ENCODE measurements at places on chromosomes 5 and 9.

DNA sequence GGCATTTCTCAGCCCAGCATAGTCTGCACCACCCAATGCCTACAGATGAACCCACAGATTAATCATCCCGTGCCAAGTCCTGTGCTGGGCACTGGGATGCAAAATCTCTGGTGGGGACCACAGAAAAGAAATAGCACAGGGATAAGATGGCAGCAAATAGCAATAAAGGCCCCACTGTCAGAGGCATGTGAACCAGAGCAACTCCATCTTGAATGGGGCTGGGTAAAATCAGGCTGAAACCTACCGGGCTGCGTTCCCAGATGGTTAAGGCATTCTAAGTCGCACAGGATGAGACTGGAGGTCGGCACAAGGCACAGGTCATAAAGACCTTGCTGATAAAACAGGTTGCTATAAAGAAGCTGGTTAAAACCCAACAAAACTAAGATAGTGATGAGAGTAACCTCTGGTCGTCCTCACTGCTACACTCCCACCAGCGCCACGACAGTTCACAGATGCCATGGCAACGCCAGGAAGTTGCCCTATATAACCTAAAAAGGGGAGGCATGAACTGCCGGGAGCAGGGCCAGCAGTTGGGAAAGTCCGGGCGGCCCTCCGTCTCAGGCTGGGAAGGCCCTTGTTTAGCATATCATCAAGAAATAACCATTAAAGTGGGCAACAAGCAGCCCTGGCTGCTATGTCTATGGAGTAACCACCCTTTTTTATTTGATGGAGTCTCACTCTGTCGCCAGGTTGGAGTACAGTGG, 65.2 kb downstream of the C9orf50 start:
- DNase-seq, result no peak

- no peak for DNase-seq
These were observed 74.9 kb downstream of the LMX1B start for GRCh38 chr9:126688617-126689016.

DNA sequence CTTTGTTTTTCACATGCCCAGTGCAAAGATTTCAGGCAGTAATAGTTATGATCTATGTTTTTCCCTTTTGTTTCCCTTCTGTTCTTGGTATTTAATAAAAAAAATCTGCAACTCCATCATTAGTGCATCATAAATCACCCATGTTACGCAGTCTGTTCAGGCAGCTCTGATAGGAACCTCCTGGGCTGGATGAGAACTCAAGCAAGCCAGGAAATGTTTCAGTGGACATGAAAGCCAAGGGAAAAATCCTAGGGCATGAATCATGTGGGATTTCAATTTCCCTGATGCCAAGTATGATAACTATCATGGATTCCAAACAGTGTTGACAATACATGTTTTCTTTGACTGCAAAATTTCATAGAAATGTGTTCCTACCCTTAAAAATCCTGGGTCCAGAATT, 119.7 kb upstream of the TARS1 start:
- no peak for DNase-seq

GRCh38 chr9:132744881-132745755, 74.9 kb downstream of the GTF3C4 start:
- DNase-seq, result no peak

DNA sequence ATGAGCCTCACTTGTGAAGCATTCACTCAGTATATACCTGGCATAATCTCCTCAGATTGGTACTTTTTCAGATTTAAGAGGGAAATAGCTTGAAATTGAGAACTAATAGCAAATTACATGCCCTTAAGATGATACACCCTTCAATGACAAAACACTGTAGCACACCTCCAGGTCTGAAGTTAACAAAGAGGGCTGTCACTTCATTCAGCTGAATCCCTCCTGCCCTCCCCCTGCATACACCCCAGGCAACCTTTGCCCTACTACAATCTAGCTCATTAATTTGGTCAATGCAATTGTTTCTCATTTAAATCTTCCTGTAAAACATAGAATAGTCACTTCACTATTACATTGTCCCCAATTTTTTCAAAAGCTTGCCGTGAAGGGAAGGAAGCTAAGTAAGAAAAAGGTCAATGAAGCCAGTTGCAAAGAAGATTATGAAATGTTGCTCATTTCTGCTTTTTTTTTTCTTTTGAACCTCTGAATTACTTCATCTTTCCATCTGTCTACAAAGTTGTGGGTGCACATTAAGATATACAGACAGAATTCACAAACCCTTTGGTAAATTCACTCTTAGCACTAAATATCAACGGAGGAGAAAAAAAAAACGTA, 294.8 kb upstream of the PTGER4 start:
- DNase-seq, result no peak

- DNase-seq, result no peak
These were observed 35.1 kb downstream of the LPAR1 start for GRCh38 chr9:111003182-111003581.

DNA sequence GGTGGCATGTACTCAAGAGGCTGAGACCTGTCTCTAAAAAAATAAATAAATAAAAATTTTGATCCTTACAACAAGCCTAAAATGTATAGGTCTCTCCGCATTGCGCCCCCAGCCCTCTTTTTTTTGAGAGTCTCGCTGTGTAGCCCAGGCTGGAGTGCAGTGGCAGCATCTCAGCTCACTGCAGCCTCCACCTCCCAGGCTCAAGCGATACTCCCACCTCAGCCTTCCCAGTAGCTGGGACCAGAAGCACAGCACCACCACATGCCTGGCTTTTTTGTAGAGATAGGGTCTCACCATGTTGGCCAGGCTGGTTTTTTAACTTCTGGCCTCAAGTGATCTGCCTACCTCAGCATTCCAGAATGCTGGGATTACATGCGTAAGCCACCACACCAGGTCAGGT, 2.2 kb upstream of the GARIN3 start:
- no peak for DNase-seq

- DNase-seq, result no peak
These were observed 34.8 kb upstream of the SHC3 start for GRCh38 chr9:89213396-89213880.

DNA sequence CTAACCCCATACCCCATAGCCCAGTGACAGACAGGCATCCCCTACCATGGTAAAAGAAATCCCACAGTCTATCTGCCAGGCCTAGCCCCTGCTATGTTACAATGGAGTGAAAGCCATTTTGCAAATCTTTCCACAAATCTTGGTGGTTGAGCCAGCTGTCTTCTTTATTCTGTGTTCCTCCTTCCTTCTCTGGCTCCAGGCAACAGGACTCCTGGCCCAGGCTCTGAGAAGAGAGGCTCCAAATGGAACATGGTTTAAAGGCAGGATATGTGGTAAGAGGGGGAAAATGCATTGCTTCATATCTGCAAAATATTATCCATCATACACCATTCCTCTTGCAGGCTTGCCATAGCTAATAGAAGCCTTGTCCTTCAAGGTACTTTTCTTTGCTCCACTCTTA, 25.2 kb downstream of the FGF1 start:
- DNase-seq, result no peak

DNA sequence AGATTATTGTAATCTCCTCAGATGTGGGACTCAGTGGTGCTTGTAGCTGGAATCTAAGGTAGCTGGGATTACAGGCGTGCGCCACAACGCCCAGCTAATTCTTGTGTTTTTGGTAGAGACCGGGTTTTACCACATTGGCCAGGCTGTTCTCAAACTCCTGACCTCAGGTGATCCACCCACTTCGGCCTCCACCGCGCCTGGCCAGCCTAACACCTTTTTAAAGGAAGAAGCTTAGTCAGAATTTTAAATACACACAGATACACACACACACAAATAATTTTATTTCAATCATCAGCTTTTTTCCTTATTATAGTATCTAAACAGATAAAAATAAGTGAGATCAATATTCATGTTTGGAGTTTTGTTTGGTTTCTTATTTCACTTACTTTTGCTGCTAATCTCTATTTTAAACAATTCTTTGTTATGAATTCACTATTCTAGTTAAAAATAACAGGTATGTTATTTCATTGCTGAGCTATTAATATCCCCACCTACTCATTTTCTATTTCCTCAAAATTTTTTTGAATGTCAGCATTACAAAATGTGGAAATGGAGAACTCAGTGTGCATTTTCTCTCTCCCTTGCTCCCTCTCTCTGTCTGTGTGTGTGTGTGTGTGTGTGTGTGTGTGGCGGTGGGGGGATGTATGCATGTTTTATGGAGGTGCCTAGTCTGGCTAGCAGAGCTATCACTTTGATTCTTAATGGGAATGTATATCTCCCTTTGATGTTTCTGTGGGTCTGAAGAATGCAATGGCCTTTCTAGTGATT, 960.6 kb upstream of the DMAC1 start:
- no peak for DNase-seq

DNA sequence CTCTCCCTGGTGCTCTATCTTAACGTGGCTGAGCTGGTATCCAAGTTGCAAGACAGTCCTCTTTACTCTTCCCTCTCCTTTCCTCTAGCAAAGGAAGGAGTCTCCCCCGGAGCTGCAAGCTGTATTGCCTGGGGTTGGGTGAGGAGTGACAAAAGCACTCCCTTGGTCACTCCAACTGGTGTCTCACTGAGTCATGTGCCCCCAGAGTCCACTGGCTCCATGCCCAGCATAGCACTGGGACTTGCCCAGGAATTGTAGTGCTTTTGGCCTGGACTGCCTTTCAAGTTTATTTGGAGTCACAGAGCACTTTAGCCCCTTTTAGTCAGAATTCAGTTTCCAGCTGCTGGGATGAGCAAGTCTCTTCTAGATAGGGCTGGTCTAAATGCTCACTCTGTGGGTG, 82.6 kb upstream of the FST start:
- DNase-seq, result no peak

GRCh38 chr5:62460578-62460983, 48.0 kb downstream of the IPO11 start:
- no peak for DNase-seq

DNA sequence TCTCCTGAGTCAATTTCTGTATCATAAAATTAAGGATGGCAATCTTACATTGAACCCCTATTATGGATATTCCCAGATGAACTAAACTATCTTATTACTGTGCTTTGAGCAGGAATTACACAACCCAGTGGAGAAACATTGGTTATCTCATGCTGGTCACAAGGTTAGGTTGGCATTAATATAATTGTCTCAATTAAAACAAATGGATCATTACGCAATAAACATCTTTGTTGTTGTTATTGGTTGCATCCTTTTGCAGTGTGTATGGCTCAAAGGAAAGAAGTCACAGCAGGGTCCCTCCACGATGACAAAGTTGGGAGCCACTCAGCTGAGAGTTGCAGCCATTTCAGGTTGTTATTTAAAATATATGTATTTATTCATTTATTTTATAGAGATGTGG, 297.0 kb upstream of the KLF4 start:
- DNase-seq, result no peak

DNA sequence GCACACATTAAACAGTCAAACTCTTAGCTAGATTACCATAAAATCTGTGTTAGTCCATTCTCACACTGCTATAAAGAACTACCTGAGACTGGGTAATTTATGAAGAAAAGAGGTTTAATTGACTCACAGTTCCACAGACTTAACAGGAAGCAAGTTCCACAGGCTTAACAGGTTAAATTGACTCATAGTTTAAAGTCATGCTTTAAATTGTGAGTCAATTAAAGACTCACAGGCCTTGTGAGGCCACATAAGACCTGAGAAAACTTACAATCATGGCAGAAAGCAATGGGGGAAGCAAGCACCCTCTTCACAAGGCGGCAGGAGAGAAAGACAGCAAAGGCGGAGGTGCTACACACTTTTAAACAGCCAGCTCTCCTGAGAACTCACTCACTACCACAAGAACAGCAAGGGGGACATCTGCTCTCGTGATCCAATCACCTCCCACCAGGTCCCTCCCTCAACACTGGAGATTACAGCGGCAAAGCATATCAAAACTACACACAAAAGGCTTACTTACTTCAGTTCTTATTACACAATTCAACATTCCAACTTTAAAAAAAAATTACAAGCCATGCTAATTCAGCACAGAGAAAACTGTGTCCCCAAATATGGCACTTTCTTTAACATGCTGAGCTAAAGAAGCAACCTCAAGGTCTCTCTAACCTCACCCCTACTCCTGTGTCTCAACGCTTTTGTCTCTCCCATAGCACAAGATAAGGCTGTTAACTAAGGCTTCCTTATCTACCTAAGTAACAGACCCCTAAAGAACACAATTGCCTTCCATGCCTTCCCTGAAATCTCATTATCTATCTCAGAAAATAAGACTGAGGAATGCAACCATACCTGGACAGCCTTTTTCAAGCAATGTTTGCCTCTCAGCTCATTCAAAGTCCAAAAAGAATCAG, 805.1 kb downstream of the NR2F1-AS1 start:
- DNase-seq, result no peak

DNA sequence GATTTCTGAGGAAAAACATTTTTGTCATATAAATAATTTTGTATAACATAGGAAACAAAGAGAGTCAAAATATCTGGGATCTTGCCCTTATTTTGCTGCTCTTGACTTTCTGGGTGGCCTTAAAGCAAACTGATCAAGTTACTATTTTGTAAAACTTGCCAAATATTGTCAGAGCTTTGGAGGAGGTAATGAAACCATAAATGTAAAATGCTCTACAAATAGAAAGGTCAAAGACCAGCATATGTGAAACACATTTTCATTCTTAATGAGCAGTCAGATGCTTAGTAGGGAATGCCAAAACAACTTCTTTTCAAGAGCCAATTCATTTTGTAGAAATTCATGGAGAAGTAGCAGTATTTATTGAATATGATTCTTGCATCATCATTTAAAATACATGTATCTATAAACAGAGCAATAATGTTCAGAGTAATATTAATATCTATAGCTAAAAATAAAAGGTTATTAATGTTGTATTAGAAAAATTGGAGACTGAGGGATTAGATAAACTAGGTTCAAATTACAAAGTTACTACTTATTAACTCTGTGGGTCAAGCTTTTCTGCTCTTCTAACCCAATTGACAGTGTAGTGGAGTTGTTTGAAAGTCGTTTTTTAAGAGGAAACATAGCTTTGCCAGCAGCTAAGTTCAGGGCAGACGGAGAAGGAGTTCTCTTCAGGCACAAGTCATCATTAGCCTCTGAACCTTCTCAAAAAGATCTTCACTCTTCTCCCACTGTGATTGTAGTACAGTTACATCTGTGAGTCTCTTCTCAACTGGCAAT, 2053.1 kb downstream of the EFNA5 start:
- no peak for DNase-seq

DNA sequence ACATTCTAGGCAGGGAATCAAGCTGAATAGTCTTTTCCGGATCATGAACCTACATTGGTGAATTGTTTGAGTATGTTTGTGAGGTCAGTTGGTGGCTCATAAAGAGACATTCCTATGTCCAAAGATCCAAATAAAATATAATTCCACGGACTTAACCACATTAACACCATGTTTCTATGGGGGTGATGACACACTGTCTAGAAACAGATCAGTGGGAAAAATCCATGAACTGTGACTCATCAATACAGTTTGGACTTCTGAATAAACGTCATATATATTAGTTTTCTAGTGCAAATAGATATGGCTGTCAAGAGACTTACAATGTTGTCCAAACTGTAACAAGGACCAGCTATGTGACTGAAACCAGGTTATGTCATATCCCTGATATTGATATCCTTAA, 509.9 kb upstream of the TYRP1 start:
- DNase-seq, result no peak

- no peak for DNase-seq
These were observed 58.5 kb upstream of the UBAC1 start for GRCh38 chr9:136019681-136020060.

Measured in chondrocyte (in vitro differentiated cells).